ENCODE measurements at places on chromosomes 4 and X.

DNA sequence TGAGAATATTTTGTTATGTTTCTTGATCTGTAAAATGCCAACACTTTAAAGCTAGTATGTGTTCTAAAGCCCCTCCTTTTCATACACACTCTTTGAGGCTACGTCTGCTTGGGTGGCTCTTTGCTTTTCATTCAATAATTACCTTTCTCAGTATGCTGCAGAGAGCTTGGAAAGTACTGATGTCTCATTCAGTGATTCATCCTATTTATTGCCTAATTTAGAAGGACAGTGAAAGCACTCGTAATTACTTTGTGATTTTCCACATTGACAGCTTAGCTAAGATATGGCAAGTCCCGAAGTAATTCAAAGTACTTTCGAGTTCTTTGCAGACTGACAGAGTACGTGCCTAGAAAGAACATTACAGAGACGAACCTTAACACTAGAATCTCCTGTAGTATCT, 57.2 kb downstream of the BMP15 start:
- no peak for ATAC-seq

DNA sequence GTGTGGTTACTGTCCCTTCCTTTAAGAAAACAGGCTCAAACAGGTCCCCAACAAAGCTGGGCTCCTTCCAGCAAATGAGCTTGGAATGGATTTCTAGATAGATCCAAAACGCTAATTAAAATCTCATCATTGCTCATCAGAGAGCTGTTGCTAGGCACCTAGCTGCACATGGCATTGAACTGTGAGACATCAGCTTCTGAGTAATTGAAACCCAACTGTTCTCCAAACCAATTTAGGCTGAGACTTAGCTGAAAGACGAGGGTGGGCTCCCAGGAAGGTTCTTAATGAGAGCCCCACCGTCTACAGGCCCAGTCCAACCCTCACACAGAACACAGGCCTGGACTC, 59.1 kb downstream of the FAM184B start:
- no peak for ATAC-seq

DNA sequence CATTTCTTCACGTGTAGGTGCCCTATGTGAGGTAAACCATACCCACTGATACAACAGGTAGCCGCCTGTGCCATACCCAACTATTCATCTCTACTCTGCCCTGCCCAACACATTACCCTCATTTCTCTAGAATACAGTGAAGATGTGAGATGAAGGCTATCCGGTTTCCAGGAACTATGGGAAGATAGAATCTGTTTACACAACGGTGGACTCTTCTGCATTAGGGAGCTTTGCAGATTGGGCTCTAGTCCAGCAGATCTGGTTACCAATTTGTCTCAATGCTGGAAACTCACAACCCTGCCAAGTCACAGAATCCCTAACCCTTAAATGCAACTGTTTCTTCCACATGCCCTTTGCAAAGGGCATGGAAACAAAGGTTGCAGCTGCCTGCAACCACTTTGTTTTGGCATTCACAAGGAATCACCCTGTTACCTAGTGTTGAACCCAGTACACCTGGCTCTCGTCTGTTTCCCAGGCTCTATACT, 6.4 kb upstream of the SLAIN2 start:
- ATAC-seq = peak; percentile 43

DNA sequence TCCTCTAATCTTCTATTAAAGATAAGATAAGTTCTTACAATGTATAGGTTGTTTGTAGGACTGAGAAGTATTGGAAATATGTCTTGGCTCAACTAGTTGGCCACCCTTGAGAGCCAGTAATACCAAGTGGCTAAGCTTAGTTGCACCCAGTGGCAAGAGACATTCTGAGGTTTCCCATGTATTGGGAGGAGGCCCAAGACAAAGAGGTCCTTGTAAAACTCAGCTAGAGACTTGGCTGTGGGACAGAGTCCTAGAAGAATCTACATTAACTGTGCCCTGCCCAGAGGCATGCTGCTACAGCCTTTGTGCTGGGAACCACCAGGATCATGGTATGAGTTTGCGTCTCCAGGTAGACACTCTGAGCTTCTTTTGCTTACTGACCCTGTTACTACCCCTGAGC, 41.9 kb upstream of the SLC4A4 start:
- ATAC-seq = no peak

DNA sequence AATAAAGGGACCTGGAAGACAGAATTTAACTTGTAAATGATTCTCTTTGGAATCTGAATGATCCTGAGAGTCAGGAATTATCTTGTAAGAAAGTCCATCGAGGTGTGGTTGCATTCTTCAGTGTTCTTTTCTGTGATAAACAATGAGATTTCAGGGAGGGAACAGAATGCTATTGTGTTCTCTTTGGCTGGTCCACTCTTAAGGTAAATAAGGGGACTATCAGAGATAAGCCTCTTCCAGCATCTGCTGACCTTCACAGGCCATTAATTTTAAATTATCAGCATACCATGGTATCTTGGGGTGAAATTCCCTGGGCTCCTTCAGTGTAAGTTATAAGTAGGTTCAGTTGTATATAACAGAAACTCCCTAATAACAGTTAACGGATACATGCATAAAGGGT, 107.1 kb upstream of the ARHGAP24 start:
- no peak for ATAC-seq

Measured in SK-N-SH treated with all-trans-retinoic acid at 6 μM for 48 hours (cell line).